ENCODE measurements at places on chromosomes 12 and 14.

DNA sequence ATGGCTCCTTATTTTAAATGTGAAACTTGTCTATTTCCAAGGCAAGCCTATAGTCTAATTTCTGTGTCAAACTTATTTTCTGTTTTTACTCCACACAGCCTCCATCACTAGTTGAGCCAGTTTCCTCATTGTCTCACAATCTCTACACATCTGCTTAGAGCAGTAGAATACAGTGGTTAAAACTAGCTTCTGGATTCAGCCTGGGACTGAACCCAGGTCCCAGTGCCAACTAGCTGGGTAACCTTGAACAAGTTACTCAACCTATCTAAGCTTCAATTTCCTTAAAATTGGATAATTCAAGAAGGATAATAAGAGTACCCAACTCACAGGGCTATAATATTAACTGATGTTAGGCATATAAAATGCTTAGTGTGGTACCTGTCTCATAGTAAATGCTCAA is 304.7 kb upstream of the NPAS3 start:
- DNase-seq = no peak

DNA sequence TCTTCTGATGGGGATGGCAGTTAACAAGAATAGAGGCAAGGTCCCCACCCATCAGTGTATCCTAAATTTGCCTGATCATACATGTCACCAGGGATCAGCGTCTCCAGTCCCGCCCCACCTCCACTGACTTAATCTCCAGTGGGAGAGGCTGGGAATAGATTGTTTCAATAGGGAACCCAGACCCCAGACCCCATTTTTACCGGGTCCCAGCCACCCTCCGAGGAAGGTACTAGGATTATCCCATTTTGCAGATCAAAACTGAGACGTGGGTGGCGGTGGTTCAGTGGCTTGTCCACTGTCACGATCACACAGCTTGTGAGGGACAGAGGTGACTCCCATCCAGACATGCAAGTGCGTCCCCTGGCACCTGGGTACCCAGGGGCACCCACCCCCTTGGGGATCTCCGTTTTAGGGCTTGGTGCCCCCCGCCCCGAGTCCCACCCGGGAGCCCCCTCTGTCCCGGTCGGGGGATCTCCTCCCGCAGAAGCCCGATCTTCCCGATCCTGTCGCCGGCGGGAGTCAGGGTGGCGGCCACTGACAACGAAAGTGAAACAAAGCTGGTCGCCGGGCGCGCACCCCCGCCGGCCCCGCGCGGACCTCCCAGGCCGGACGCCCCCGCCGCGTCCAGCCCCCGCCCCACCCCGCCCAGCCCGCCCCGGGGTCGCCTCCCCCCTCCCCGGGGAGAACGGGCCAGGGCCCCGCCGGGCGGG is 523 bp downstream of the WSB2 start:
- DNase-seq = peak; percentile 64

DNA sequence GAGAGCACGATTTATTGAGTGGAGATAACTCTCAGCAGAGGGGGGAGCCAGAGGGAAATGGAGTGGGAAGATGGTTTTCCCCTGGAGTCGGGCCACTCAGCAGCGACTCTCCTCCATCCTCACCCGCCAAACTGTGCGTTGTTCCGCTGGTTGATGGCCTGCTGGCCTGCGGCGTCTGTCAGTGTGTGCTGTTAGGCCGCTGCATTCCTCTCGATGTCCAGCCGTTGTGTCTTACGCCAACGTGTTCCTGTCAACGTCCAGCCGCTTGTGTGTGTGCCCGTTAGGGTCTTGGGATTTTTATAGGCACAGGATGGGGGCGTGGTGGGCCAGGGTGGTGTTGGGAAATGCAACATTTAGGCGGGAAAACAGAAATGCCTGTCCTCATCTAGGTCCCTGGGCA is 69.2 kb downstream of the PTPRQ start:
- no peak for DNase-seq

DNA sequence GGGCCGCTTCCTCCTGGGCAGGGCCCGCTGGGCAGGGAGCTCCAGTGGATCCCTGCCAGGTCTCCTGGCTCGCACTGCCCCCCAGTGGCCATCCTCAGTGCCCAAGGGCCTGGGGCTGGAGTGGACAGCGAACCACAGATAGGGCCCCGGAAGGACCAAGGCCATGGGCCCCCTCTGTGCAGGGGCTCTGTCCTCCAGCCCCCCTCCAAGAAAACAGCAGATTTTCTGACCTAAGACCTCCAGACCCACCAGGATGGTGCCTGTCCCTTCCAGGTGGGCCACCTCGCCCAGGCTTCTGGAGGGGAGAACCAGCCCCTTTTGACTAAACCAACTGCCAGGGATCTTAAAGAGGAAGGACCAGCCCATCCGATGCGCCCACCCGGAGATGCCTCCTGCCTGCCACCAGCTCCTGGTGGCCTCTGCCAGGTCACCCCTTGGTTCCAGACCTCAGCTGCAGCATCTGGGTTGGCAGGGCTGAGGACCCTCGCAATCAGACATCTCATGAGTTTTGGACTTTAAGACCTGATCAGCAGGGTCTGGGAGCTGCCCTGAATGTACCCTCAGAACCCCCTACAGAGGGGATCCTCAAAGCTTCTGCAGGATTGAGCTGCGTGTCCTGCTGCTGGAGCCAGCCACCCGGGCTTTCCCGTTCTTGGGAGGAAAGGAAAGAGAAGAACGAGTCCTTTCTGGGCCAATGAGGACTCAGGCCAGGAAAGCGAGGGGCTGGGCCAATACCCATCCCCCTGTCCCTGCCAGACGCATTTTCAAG is 325.8 kb upstream of the DIO3 start:
- DNase-seq = no peak

DNA sequence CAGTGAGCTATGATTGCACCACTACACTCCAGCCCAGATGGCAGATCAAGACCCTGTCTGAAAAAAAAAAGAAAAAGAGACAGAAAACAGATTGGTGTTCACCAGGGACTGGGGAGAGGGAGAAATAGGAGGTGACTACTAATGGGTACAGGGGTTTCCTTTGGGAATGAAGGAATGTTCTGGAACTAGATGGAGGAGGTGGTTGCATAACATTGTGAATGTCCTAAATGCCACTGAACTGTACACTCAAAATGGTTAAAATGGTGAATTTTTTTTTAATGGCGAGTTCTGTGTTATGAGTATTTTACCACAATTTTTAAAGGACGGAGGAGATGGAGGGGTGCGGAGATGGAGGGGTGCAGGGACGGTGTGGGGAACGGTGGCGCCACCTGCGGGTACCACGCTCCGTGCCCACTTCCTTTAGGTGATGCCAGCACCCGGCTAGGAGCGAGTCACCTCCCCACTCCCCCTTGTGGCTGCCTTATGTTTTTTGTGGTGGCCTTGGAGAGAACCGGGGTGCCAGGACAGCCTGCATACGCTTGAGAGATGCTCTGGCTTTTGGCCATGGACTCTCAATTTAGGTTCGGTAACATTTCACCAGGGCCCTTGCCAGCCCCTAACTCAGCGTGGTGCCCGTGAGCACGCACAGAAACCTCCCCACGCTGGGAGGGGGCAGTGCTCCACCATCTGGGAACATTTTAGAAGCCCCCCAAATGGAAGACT is 16.1 kb downstream of the UBC start:
- peak; percentile 72 for DNase-seq

- no peak for DNase-seq
Observed at GRCh38 chr14:30547388-30548048, 11.4 kb upstream of the G2E3 start.

- no peak for DNase-seq
Observed at GRCh38 chr14:40197344-40197743, 765.1 kb upstream of the FBXO33 start.

Data from activated T-cell treated with anti-CD3 and anti-CD28 coated beads, Interleukin-2, amount 50 U/mL, for 24 hours (primary cell).